ENCODE measurements at places on chromosomes 1 and 21.

DNA sequence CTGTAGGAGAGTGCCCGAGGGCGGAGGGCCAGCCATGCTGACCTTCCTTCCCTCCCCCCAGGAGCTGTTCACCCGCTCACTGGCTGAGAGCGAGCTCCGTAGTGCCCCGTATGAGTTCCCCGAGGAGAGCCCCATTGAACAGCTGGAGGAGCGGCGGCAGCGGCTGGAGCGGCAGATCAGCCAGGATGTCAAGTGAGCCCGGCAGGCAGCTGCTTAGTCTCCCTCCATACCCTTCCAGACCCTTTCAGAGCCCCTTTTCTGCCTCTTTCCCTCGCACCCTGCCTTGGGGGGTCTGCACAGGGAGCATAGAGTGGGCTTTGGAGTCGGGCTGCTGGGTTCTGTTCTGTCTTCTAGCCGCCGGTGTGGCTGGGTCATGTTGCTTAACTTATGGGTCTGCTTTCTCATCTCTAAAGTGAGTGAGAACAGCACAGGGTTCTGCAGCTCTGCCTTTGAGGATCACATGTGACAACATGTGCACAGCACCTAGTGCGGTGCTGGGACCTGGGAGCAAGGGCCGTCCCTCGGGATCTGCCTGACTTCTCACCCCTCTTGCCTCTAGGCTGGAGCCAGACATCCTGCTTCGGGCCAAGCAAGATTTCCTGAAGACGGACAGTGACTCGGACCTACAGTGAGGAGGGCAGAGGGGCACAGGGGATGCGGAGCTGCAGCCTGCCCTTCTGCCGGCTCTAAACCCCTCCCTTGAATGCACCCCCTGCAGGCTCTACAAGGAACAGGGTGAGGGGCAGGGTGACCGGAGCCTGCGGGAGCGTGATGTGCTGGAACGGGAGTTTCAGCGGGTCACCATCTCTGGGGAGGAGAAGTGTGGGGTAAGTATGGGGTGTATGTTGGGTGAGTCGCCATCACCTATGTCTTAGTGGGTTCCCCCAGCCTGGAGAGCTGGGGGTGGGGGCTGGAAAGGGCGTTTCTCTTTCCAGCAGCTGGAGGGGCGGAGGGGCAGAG lies 6.2 kb downstream of the AMPD2 start:
- no peak for DNase-seq

DNA sequence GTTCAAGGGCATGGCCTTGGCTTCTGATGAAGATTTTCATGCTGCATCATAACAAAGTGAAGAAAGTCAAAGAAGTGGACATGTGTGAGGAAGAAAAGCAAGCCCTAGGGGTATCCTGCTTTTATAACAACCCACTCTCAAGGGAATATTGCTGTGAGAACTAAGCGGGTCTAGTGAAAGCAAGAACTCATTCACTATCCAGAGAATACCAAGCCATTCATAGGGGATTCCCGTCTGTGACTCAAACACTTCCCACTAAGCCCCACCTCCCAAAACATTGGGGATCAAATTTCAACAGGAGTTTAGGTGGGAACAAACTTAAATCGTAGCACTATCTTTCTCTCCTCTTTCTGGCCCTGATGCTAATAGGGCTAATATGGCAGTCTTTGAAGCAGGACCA lies 98.5 kb upstream of the CTTNBP2NL start:
- DNase-seq: no peak

- no peak for DNase-seq
Measured at GRCh38 chr1:17168091-17168876, 36.6 kb upstream of the PADI1 start.

DNA sequence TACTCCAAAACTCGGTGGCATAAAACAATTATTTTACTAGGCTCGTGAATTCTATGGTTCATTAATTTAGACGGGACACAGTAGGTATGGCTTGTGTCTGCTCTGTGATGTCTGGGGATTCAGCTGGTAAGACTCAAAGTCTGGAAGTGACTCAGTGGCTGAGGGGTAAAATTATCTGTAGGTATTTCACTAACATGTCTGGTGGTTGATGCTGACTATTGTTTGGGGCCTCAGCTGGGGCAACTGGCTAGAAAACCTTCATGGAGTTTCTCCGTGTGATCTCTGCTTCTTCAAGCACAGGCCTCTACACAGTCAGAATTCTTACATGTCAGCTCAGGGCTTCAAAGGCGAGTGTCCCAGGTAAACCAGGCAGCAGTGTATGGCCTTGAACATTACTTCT lies 41.2 kb upstream of the KLF17 start:
- no peak for DNase-seq

- DNase-seq: peak; percentile 26
Measured at GRCh38 chr1:85894651-85895050, 186.4 kb upstream of the ZNHIT6 start.

GRCh38 chr1:154198756-154199562 lies 7.1 kb upstream of the TPM3 start:
- DNase-seq: no peak

GRCh38 chr1:184941735-184942134 lies 32.6 kb downstream of the NIBAN1 start:
- DNase-seq: no peak

DNA sequence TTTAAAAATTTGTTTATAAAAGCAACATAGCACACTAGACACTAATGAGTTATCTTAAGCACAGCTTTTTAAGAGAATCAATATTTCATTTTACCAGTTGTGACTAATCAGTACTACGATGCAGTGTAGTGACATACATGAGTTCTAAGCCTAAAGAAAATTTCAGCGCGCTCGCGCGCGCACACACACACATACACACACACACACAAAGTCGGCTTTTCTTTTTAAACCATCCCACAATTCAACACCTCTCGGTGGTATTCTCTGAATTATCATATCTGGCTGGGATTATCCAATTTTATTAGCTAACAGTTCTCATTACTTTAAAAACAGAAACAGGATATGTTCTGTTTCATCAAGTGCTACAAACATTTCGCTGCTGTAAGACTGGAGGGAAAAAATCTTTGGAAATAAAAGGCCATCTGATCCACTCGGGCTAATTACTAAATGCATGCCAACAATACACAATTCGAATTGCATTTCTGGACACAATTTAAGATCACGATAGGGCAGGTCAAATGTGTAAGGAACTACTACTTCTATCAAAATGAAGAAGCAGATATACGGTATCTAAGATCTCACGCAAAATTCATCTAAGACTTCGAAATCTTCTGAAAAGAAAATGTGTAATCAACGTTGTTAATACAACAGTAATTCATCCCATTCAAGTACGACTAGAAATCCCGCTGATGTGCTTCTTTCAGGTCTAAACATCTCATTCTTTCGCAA lies 1.2 kb downstream of the TUT4 start:
- peak; percentile 10 for DNase-seq

GRCh38 chr1:32250893-32251716 lies at the start of gene LCK:
Gene LCK, plus strand, starts transcription at chr1:32251265. Its CDS starts 23,065 bp downstream, at chr1:32274330.
- DNase-seq: no peak
